ENCODE measurements at places on chromosomes 1 and 21. TPM values are rescaled to one million over a fixed set of nuclear protein-coding genes. Genes with fewer than 3 reads are reported as not detected.

RIPPLY3 gene
- total RNA-seq, result under 0.01 TPM

KMO gene
- total RNA-seq, result 0.07 TPM

S100A7 gene
- total RNA-seq, result 2.1 TPM

PGBD5 gene
- 0.68 TPM for total RNA-seq

LCE3E gene
- 8.5 TPM for total RNA-seq

TTC22 gene
- total RNA-seq, result 6.8 TPM

MX1 gene
- 7.9 TPM for total RNA-seq

CSF1 gene
- 11.7 TPM for total RNA-seq

ORC1 gene
- 0.34 TPM for total RNA-seq

NFASC gene
- total RNA-seq, result 0.34 TPM

OLFML2B gene
- 0.21 TPM for total RNA-seq

C1orf185 gene
- total RNA-seq, result not detected

VANGL2 gene
- total RNA-seq, result 25.8 TPM

RBP7 gene
- 0.28 TPM for total RNA-seq

CASQ1 gene
- not detected for total RNA-seq

Data from nasal cavity respiratory epithelium epithelial cell of viscerocranial mucosa (primary cell).